Activated CD4-positive, alpha-beta T cell treated with anti-CD3 and anti-CD28 coated beads for 24 hours (primary cell): ENCODE measurements at places on chromosomes 2 and 18.

DNA sequence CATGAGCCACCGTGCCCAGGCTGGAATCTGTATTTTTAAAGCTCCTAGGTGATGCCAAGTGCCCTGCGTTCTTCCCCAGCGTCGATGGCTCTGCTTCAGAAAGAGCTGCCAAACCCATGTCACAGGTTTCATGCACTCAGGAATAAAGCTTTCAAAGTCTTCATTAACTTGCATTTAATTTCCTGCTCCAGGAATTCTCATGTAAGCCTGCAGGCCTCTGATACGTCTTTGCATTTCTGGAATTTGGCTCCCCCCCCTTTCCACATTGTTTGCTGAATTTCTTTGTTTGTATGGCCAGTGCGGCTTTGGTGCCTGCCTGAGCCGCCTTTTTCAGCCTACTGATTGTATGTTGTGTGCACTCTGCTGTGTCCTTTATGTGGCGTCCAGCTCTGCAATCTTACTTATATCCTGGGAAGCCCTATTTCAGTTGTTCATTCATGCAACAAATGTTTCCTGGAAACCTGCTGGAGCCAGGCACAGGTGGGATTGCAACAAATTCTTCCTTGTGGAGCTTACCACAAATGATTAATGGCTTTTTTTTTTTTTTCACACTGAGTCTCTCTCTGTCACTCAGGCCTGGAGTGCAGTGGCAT is 17.9 kb upstream of the OTOF start:
- no peak for DNase-seq

GRCh38 chr2:17733599-17733998 is 20.0 kb downstream of the SMC6 start:
- DNase-seq = no peak

- DNase-seq = no peak
These were observed 109.8 kb downstream of the ADCYAP1 start for GRCh38 chr18:1014509-1014908.

GRCh38 chr2:14745288-14746076 is 113.0 kb downstream of the LRATD1 start:
- DNase-seq = no peak

GRCh38 chr2:60496475-60496874 is 57.0 kb downstream of the BCL11A start:
- no peak for DNase-seq

DNA sequence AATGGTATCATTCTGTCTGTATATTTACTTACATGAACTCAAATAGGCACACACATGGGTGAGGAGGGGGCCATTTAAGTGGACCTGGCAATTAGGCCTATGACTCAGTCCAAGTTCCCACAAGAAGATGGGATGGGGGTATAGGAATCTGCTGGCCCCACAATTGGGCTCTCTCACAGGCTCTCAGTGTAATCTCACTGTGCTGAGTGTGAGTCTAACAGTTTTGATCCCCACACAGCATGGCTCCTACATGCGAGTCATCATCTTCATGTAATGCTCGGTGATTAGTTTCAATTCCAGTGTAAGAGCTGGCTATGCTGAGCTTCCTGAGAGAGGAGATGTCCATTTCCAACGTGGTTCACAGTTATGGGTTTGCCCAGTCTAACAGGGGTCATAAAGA is 114.0 kb downstream of the GATA6 start:
- DNase-seq = no peak
